ENCODE measurements at places on chromosomes 2 and 18.

- DNase-seq: no peak
Observed at GRCh38 chr2:41116106-41116797, 664.4 kb upstream of the SLC8A1 start.

DNA sequence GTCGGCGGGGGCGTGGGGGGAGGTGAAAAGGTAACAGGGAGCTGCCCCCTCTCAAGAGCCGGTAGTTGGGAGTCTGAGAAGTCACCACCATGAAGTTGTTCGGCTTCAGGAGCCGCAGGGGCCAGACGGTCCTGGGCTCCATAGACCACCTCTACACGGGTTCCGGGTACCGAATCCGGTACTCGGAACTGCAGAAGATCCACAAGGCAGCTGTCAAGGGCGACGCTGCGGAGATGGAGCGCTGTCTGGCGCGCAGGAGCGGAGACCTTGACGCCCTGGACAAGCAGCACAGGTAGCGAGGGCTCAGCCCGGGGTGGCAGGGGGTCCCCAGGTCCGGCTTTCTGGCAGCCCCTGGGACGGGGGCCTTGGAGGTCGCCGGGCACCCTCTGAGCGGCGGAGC lies 47.1 kb upstream of the ZNF519 start:
- no peak for DNase-seq

GRCh38 chr2:54081574-54081973 lies 33.8 kb upstream of the ACYP2 start:
- no peak for DNase-seq

DNA sequence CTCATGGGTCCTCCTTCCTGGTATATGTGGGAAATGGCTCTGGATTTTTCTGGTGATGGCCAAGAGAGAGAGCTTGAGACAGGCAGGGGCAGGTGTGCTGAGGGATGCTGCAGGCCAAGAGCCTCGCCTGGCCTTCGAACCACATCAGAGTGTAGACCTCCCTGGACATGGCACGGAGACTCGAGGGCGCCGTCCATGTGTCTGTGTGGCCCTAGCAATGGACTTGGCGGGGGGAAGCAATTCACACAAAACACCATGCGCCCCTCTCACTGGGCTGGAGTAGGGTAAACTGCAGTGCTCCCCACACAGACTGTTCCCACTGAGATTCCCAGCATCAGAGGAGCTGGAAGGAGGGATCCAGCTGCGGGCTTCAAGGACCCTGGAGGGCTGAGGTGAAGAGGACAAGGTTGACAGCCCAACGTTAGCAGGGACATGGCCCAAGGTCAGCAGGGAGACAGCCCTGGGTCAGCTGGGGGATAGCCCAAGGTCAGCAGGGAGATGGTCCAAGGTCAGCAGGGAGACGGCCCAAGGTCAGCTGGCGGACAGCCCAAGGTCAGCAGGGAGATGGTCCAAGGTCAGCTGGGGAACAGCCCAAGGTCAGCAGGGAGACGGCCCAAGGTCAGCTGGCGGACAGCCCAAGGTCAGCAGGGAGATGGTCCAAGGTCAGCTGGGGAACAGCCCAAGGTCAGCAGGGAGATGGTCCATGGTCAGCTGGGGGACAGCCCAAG lies 75.4 kb upstream of the HDAC4 start:
- DNase-seq: no peak

- DNase-seq: no peak
Observed at GRCh38 chr2:112644933-112645309, 818 bp upstream of the SLC20A1 start.

DNA sequence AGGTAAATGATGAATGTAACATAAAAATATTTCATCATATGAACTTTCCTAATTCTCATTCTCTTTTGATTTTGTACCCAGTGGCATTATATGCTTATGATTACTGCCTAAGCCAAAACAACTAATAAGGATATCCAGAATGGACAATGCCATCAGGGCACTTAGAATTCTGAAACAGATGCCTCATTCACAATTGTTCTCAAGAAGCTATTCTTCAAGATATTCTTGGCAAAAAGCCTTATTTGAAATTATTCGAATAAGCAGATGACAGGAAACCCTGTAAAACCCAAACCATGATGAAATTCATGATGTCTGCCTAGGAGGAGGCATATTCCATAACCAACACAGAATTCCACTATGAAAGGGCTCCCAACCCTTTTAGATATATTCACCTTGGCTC lies 353.2 kb upstream of the TRIB2 start:
- DNase-seq: no peak

DNA sequence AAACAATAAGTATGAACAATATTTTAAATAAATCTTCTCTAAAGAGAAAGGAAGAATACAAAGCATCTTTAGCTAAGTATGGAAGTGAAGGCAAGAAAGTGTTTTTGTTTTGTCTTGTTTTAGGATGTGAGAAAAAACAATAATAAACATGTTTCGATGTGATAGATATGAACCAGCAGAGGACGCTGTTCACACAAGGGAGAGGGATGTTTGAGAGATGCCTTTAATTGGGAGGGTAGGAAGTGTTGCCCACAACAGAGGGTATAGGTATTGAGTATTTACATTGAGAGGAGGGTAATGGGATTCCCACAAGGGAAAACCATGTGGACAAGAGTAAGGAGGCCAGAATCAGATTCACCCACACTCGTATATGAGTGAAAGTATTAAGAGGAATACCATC lies 55.1 kb downstream of the CDH19 start:
- no peak for DNase-seq

DNA sequence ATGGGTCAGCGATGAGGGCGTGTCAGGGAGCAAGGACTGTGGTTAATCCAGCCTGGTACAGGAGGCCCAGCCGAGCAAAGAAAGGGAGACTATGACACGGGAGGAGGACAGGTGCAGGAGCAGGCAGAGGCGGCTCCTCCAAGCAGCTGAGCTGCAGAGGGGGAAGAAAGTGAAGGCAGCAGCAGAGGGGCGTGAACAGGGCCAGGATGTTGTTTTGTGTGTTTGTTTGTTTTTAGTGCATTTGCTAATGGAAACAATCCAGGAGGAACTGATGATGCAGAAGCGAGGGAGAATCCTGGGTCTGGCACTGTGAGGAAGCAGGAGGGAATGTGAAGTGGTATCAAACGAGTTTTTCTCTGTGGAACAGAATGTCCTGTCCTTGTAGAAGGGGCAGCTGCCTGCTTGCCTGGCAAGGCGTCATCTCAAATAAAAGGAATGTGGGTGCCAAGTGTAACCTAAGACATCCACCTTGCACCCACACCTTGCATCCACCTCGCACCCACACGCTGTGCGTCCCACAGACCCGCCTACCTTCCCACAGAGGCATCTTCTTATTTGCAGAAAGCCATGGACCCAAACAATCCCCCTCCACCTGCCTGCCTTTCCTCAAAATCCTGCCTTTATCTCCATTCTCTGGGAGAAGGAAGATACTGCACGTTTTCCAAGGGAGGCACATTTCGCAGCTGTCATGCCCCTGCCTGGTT lies 134.8 kb downstream of the SH3BP4 start:
- DNase-seq: no peak

- DNase-seq: no peak
Observed at GRCh38 chr2:205471776-205472175, 210.5 kb upstream of the NRP2 start.

DNA sequence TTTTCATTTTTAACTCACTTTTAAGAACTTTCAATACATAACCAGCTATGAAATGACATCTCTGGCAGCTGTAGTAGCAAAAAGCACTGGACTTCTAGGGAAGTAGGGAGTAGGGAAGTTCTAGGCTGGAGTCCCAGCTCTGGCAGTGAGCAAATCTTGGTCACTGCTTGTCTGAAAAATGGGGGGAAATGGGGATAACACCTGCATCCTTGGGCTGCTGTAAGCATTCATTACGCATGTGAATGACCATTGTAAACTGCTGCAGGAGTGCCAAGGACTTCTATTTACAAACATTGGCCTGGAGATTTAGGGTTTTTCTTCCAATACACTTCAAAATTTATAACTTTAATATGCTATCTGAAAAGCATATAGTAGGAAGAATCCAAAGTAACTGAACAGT lies 972 bp upstream of the MPP4 start:
- DNase-seq: no peak

GRCh38 chr2:15980605-15981098 lies 40.3 kb downstream of the MYCN start:
- no peak for DNase-seq

DNA sequence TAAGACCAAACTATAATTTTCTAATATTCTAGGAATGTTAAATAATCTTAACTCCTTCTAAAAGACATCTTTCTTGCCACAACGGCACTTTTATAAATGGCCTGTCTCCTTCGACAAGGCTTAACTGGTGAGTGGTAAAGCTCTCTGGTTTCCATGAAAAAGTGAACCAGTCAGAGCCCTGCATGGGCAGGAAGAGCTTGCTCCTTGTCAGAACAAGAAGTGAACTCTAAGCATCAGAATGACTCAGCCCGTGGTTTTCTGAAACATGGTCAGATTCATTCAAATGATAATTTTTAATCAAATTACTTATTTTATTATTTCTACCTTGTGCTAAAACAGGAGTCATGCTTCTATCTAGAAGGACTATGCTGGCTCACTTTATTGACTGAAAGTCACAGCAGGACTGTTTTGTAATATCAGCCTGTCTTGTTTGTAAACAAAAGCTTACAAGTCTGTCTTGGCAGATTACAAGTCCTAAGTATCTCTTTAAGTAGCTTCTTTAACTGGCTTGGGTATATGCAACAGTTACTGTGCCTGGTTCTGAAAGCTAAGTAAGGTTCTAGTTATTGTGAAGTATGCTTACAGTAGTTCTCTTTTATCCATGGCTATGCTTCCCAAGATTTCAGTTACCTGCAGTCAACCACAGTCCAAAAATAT lies 245.4 kb downstream of the NAPG start:
- no peak for DNase-seq

- DNase-seq: no peak
Observed at GRCh38 chr2:241050624-241051577, 51.2 kb downstream of the MTERF4 start.

DNA sequence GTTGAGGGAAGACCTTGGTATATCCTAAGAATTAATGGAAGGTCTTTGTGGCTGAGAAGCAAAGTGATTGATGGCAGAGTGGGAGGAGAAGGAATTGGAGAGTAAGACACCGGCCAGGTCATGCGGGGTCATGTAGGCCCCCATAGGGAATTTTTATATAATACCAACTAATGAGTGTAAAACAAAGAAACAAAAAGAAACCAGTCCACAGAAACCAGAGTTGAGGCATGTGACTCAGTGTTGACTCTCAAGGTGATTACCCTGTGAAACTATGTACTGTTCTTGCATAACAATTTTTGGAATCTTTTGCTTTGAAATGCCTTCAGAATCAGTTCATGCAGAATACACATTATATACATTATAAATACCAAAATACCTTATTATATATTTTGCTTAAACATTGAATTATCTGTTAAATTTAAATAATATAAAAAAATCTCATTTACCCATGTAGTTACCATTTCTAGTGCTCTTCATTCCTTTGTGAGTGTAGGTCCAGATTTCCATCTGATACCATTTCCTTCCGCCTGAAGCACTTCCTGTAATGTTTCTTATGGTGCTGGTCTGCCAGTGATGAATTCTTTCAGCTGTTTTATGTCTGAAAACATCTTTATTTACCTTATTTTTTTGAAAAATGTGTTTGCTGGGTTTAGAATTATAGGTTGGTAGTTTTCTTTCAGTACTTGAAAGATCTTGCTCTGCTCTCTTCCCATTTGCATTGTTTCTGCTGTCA lies 8.6 kb downstream of the CLIP4 start:
- no peak for DNase-seq

GRCh38 chr2:152682663-152683062 lies 34.6 kb downstream of the PRPF40A start:
- DNase-seq: no peak

GRCh38 chr18:2263303-2263890 lies 307.9 kb downstream of the METTL4 start:
- no peak for DNase-seq

- DNase-seq: peak; percentile 27
Observed at GRCh38 chr2:176562359-176563078, 293.3 kb downstream of the MTX2 start.

GRCh38 chr2:230798769-230799399 lies 65.9 kb upstream of the ITM2C start:
- DNase-seq: peak; percentile 32

DNA sequence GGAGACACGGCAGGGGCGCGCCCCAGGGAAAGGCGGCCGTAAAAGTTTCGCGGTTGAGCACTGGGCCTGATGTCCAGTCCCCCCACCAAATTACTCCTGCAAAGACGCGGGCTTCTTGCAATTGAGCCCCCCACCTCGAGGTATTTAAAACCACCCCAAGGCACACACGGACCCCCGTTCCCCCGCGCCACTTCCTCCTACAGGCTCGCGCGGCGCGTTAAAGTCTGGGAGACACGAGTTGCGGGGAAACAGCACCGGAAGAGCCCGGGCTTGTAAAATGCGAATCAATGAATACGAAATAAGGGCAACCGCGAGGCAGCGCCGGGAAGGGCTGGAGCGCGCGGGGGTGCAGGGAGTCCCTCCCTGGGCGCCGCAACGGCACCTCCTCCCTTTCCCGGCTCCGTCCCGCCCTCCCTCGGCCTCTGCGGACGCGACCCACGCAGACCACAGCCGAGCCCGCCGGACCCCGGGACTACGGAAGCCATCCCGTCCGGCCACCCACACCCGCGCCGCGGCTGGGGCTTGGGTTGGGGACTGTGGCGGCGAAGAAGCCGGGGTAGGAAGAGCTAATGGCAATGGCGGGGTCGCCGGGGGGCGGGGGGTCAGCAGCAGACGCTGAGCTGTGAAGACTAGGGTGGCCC lies 918 bp upstream of the NETO1 start:
- DNase-seq: no peak

GRCh38 chr2:97644023-97644717 lies 1.7 kb upstream of the COX5B start:
- DNase-seq: no peak

GRCh38 chr2:74806920-74807319 lies 27.0 kb upstream of the HK2 start:
- no peak for DNase-seq

Measured in Kasumi-1 (cell line).